Brain microvascular endothelial cell (primary cell): ENCODE measurements at places on chromosomes 11 and 22.

DNA sequence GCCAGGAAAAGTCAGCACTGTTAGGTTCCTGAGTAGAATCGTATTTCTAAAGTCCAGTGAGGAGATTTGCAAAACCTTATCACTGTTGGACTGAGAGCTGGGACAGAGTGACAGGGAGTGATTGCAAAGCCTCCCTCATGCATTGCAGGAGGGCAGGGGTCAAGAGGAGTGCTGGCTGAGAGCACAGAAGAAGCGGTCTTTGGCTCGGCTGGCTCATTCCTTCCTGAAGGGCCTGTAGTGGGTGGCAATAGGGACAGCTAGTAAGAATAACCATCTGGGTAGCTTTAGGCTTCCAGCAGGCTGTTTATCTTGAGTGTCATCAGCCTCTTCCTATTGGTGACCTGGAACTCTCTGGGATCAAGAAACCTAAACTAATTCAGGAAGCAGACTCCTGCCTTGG lies 53.4 kb downstream of the CD44 start:
- no peak for DNase-seq

GRCh38 chr11:47508240-47508957 lies 44.5 kb downstream of the CELF1 start:
- DNase-seq = no peak

DNA sequence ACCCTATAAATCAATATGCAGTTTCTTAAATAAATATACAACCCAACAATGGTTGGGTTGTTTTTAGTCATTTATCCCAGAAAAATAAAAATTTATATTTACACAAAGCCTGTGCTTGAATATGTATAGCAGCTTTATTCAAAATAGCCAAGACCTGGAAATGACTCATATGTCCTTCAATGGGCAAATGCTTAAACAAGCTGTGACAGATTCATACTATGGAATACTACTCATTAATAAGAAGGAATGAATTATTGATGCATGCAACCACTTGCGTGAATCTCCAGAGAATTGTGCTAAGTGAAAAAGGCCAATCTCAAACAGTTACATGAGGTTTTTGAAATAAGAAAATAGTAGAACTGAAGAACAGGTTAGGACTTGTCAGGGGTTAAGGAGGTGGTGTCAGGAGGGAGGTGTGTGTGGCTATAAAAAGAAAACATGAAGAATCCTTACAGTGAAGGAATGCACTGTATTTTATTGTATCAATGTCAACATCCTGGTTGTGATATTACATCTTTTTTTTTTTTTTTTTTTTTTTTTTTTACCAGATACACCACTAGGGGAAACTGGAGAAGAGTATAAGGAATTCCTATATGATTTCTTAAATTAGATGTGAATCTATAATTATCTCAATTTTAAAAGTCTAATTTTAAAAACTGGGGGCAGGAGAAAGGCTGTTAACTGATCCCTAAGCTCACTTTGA lies 82.4 kb upstream of the CD44 start:
- DNase-seq = no peak

GRCh38 chr22:28950617-28951411 lies 67.4 kb downstream of the ZNRF3 start:
- no peak for DNase-seq

DNA sequence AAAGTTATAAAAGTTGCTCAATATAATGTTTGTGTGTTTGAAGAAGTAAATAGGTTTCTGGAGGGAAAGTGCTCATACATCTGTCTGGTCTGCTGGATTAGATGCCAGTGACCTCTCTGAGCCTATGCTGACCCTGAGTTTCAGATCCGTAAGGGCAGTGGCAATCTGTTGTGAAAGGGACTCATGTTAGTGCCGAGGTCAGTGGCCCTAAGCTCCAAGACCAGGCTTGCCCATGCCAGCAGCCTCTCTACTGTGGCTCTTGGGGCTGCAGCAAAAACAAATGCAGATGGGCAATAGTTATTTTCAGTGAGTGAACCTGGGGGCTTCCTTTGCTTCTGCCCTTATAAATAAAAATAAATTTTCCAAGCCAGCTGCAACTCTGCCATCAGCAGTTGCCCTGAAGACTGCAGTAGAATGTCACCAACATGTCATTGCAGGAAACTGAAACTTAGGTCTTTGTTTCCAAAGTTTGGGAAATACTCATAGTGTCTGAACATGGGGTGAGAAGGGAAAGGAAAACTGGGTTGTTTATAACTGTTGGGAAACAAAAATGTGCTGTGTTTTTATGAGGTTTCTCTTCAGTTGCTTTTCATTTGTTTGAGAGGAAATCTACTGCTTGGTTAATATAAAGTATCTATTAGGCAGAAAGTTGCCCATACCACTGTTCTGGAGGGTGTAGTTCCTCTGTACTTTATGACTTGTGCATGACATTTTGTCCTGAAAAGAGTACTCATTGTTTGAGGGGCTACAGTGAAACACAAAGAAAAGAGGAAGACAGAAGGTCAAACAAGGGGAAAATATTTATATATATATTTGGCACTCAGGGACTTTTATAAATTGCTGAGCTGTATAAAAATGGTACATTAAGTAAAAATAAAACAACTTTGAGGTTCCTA lies 9.5 kb upstream of the MS4A4E start:
- no peak for DNase-seq

GRCh38 chr11:86747801-86748200 lies 52.5 kb upstream of the PRSS23 start:
- no peak for DNase-seq

DNA sequence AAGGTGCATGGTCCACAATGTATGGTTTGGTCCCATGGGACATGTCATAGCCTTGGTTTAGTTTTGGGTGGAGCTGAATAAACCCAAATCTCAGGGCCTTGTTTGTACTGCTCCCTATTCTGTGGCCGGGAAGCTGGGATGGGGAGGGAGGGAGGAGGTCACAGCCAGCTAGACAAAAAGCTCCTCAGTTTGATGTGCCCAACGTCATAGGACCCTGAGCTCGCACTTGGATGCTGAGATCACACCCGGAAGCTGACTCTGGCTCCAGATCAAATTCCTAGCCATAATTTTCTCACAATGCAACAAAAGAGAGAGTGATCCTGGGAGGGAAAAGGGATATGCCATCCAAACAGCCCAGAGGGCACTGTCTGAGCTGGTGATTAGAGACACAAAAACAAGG lies 1.5 kb downstream of the HSPB2 start:
- DNase-seq = peak; percentile 59

DNA sequence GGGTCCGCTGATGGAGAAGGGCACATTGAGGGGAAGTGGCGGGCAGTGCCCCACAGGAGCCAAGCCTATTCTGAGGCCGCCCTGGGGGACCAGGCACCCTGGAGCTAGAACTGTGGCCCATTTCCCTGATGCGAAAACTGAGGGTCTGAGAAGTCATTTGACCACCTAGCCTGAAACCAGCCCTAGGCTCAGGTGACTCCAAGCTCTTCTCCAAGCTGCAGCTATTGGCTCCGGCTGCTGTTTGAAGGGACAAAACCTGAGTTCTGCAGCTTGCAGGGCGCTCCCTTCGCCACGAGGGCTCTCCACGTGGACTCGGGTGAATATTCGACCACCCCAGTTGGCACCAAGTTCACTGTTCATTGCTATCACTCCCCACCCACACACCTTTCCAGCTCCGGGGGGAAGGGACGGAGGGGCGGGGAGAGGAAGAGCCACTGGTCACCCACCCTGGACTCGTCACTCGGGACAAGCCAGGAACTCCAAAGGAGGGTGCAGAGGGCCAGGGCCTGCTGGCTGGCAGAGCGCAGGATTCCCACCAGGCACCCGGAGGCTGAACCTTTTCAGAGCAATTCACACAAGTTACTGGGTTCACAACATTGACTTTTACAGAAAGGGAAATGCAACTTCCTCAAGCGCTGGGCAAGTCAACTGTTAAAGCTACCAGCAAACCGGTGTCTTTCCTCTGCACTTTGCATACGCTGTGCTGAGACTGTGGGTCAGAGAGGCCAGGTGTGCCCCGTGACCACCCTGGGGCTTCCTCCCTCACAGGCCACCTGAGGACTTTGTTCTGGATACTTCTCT lies 1.1 kb upstream of the RAC2 start:
- DNase-seq = no peak

GRCh38 chr11:113655771-113656170 lies 50.3 kb downstream of the TMPRSS5 start:
- no peak for DNase-seq

DNA sequence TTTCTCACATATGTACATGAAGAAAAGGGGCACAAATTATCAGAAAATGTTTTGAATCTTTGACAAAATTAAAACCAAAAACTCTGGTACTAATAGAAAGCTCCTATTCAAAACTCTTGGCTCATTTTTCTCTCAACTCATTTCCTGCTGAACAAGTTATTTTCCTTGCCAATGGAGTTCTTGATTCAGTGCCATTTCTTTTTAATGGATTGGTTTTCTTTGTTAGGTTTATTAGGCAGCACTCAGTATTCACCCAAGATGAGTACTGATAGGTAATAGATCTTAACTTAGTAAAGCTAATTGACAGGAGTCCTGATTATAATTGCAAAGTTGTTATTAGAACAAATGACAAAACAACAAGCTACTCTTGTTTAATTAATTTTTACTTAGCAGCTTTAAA lies 279.4 kb upstream of the PDGFD start:
- DNase-seq = no peak

GRCh38 chr11:45884596-45885185 lies 760 bp upstream of the MAPK8IP1 start:
- no peak for DNase-seq

- DNase-seq = peak; percentile 53
Measured at GRCh38 chr11:110463153-110463552, 33.4 kb downstream of the FDX1 start.

- DNase-seq = no peak
Measured at GRCh38 chr11:100766764-100767163, 79.7 kb downstream of the ARHGAP42 start.

DNA sequence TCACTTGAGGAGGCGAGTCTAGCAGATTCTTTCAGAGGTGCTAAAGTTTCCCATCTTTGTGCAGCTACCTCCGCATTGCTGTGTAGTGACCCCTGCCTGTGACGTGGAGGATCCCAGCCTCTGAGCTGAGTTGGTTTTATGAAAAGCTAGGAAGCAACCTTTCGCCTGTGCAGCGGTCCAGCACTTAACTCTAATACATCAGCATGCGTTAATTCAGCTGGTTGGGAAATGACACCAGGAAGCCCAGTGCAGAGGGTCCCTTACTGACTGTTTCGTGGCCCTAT lies 8.9 kb upstream of the SAMM50 start:
- no peak for DNase-seq
